ENCODE measurements at places on chromosomes 16 and 17.

GRCh38 chr17:42474276-42474675, 15.6 kb downstream of the ATP6V0A1 start:
- DNase-seq = no peak

GRCh38 chr17:37820313-37820994, 75.6 kb upstream of the HNF1B start:
- DNase-seq = no peak

DNA sequence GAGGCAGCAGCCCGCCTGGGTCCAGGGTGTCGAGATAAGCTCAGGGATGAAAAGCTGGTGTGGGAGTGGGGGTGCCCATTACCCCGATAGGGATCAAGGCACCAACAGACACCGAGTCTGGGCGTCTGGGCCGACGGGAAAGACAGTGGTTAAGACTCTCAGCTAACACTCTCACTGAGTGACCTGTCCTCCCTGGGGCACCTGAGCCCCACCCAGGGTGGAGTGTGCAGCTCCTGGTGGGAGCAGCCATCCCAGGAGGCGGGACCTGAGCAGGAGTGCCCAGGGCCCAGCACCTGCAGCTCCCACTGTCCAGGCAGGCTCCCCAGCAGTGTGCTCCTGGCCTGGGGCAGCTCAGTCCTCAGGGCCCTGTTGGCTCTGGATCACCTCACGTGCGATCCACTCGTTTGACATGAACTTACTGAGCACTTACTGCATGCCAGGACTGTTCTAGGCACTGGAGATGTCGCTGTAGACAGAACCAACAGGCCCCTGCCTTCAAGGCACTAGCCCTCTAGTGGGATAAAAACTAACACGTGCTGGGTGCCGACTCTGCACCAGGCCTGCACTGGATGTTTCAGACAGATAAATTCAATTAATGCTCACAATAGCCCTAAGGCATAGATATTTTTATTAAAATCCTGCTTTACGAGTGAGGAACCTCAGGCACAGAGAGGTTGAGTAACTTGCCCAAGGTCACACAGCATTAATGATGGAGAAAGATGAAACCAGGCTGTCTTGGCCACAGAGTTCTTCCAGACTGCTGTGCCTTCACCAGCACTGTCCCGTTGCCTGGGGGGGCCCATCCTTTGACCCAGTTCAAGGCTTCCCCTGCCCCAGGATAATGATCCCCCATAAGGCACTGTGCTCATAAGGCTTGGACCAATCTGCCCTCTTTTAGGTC, 1.9 kb downstream of the EVPLL start:
- DNase-seq = no peak

DNA sequence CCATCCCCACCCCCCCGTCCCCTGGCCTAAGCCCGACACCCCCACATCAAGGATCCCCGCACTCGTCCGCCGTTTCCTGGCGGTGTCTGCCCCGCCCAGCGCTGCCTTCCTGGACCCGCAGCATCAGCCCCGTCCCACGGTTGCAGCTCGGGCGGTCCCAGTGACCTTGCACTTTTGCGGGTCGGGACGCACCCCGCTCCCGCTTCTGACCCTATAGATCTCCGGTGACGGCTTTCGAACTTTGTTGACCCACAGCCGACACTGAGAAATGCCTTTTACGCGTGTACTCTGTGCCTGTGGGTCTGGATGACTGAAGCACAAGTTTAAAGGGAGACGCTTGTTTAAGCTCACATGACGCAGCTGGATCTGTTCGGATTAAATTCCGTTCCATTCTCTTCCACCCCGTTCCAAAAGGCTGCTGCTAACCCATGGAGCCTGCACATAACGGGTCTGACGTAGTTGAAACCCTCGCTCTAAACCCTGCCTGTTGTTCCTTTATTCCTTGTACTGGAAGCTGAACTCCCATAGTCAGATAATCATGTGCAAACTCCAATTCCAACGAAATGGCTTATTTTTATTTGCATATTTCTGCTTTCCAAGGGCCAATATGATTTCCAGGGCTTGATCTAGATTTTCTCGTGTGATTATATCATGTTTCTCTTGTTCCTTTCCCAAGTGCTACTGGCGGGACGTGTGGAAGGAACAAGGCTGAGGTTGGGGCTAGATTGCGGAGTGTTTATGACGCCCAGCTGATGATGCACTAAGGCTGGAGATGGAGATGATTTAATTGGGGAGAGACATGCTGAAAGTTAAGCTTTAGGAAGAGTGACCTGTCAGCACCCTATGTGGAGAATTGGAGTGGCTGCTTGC, 834 bp downstream of the FLYWCH1 start:
- DNase-seq = no peak

- no peak for DNase-seq
Measured at GRCh38 chr17:12737740-12738469, 51.4 kb upstream of the ARHGAP44 start.

DNA sequence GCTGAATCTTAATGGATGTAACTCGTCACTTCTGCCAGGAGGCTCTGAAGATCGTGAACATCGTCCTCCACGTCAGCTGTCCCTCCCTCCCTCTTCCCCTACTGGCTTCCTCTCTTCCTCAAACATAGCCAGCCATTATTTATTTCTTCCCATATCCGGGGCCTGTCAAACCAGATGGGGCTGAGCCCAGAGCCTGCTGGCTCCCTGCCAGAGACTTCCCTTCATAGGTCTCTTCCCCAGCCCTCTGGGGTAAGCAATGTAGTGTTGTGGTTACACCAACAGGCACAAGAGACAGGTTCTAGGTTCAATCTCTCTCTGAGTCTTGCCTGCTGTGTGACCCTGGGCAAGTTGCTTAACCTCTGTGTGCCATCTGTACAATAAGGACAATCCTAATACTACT, 40.1 kb upstream of the ZFP90 start:
- no peak for DNase-seq

- DNase-seq = no peak
Measured at GRCh38 chr17:58302919-58303585, 22.3 kb upstream of the MPO start.

All from COLO829 (cell line).